ENCODE measurements at places on chromosomes 6 and 20.
A peak's percentile ranks its signal among the peaks of the same experiment; 100 is the strongest.

- no peak for DNase-seq
Observed at GRCh38 chr6:167668019-167668753, 158.5 kb upstream of the AFDN start.

DNA sequence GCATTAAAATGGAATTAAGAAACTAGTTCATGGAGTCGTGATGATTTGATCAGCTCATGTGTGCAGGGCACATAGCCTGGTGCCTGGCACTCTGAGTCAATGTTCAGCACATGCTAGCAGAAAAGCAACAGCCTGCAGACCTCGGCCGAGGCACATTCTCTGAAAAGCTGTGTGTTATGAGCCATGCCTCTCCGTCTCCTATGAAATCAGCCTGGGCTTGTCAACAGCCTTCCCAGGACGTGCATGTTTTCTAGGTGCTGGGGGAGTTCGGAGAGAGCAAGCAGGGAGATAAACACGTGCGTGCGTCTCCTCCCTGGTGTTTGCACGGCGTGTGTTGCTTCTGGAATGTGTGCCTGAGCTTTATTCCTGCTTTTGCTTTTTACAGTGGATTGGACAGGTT lies 207.8 kb upstream of the KCNG1 start:
- DNase-seq: no peak

DNA sequence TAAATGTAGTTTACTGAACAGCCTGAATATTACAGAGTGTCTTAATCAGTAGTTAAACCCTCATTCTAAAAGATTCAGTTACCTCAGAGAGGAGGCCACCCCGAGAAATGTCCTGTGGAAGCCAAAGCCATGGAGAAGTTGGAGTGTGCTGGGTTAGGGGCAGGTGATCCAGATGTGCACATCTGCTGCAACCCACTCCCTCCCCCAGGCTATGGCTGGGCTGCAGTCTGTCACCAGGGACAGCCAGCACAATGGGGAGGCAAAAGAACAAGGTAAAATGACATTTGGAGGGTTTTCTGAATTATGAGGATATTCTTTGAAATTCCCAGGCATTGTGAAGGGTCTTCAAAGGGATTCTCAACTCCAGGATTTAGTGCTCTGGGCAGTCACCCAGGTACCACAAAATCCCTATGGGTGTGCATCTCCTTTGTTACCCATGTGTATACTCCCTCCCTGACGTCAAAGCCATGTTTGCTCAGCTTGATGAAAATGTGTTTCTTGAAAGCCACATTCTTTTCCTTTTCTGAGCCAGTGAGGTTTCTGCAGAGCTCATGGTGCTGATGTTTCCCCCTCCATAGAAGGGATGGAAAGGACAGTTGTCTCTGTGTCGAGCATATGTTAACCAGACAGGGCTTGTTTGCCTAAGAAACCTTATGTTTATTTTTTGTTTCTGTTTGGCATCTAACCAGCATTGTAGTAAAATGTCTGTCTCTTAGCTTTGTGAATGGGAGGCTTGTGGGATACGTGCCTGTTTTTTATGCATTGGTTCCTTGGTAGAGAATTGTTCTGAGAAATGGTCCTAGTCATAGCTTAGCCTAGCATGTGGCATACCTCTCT lies 212.3 kb upstream of the TBX18 start:
- no peak for DNase-seq

DNA sequence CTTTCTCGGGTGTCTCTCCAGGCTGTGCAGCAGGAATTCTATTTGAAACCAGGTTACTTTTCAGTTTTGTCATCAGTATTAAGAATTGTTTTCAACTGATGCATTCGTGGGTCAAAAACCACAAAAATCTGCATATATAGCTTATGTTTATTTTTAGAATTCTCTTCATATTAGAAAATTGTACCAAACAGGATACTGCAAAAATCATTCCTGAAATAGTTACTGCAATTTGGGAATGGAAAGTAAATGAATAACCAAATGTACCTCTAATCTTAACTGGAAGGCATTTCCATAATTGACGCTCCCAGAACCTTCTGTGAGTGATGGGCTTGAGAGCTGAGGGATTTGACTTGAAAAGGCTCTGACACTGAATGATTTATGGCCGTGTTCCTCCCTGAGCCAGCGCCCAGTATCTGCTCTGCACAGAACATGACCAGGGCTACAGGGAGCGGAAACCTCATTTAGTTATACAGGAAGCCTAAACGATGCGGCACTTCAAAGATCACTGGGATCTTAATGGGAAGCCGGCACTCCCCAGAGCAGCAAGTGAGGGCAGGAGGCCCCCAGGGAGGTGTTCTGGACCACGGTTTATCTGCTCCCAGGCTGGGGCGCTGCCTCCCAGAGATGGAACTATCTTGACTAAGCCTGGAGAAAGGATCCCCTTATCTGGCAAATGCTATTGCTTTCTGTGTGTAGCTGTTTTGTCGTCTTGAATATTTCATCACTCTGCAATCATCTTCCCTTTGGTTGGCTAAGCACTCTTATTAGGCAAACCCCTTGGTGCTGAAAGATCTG lies 446.0 kb downstream of the QKI start:
- no peak for DNase-seq

DNA sequence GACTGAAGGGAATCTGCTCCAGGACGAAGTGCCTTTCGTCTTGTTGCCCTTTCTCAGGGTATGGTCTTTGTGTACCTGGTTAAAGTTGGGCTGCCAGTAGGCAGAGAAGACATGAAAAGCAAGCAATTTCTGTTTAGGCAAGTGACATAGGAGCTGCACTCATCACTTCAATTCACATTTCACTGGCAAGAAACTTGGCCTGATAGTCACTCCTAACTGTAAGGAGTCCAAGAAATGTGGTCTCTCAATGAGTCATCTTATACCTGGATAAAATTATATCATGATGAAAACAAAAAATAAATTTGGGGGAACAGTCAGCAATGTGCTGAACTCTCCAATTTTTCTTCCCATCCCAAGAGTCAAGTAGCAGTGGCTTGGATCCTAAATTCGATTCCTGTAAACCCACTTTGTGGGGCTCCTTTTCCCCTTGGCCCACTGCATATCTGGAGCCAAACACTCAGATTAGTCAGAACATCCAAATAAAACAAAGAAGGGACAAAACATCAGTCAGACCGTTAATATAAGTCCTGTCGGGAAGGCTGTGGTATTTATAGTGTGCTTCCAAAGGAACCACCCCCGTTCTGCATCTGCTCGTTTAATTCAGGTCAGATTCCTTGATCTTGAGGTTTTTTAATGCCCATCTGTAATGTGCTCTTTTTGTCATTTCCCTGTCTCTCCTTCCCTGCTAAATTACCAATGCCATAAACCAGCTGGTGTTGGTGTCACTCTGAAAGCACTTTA lies 5.0 kb upstream of the GABRR1 start:
- DNase-seq: no peak

DNA sequence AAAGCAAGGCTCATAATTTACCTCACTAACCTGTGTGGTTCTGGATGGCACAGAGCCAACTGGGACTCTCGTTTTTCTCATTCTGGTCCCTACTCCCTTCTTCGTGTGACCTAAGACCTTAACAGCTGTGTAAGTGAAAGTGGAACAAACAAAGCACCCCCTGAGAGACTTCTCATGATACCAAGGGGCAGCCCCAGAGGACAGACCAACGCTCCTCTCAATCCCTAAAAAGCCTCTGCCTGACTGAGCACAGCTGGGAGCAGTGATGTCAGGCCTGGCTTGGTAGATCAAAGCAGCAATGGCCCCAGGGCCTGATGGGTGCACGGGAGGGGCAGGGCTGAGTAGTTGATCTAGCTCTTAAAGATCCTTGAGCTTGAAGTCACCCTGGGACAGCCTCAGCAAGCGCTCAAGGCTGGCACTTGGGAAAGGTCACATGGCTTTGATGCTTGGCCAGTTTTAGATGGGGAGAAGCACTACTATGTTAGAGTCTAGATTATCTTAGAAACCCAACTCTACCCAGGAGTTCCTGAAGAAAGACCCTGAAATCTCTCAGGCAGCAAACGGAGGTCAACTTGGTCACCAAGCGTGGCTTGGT lies 16.2 kb upstream of the TGM2 start:
- no peak for DNase-seq

DNA sequence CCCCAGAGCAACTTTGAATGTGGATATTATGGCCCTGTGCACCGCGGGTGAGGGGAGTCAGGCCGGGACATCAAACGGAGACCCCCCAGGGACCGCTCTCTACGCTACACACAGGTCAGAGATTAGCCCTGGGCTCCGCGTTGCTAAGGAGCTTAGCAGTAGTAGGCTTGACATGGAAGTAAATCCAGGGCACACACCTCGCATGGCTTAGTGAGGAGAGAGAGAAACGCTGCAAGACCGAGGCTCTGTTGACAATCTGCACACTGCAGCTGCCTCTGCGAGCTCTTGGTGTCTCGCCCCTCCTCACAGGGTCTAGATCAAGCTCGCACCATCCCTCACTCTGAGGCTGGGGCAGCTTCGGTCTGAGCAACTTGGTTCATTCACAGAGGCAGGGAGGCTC lies 116.1 kb upstream of the CDH4 start:
- DNase-seq: no peak

DNA sequence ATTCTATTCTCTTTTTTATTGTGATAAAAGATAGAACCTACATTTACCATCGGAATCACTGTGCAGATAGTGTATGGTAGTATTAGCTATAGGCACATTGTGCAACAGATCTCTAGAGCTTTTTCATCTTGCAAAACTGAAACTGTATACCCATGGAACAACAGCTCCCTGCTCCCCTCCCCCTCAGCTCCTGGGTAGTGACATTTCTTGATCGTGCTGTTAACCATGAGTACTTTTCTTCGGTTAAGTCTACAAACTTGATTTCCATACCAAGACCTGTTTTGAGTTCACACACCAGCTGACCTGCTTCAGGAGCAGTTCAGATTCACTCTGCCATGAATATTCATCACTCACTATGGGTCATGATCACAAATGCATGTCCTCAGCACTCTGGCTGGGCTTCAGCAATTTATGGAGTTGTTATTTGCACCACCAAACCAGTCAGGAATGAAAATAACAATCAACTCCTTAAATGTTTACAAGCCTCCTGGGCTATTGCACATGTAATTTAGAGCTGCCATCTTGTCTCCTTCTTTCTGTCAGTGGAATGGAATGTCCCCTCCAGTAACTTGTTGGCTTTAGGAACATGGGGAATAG lies 32.8 kb downstream of the PRDM1 start:
- DNase-seq: no peak

DNA sequence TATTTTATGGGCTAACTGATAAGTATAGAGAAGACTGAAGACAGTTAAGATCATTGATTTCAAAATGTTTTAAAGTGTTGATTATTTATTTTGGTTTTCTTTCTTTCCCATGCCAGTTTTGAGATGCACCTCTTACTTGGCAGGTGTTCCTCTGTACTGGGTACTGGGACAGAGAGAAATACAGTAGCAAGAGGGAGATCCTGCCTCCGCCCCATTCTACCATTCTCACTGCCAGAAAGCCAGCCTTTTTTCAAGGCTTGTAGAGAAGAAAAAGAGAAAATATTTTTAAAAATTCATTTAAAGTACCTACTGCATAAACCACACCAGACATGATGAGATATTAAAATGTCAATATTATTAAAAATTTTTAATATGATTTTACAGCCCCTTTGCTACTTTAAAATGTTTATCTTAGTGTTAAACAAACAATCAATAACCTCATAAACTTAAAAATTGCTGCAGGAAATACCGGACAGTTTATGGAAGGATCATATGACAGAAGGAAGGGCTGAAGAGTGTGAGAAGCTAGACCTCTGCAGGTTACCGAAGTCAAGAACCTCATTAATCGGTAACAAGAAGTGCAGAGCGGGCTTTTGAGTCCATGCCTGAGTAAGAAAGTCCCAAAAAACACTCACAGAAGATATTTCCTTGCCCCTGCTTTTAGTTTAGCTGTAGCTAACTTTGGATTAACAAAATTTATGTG lies 117.8 kb upstream of the ESR1 start:
- DNase-seq: no peak

- no peak for DNase-seq
Observed at GRCh38 chr6:143224516-143224915, 163.8 kb downstream of the AIG1 start.

DNA sequence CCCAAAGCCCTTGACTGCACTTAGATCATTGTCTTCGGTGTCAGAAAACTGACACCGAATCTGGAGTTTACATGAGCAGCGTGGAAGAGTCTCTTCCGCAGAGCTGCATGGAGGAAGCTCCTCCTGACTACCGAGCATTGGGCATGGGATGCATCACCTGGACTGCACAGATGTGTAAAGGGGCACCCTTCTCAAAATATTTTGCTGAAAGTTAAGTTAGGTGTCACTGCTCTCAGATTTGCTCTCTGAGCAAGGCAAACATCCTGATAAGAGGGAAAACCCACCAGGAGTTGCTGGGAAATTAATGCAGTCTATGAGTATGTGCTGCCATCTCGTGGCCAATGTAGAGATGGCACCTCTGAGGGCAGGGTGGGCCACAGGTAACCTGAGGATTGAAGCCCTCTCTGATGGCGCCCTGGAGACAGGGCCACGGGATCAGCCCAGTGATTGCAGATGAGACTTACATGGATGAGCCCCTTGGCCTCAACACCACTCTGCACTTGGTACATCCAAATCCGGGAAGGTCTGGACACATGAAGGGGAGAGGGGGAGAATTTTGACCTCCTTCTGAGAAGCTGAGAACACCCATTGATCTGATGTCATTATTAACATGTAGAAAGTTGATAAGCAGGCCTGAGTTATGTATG lies 129.9 kb downstream of the LPA start:
- peak; percentile 35 for DNase-seq

- DNase-seq: no peak
Observed at GRCh38 chr6:99993146-99993532, 884 bp downstream of the MCHR2 start.

DNA sequence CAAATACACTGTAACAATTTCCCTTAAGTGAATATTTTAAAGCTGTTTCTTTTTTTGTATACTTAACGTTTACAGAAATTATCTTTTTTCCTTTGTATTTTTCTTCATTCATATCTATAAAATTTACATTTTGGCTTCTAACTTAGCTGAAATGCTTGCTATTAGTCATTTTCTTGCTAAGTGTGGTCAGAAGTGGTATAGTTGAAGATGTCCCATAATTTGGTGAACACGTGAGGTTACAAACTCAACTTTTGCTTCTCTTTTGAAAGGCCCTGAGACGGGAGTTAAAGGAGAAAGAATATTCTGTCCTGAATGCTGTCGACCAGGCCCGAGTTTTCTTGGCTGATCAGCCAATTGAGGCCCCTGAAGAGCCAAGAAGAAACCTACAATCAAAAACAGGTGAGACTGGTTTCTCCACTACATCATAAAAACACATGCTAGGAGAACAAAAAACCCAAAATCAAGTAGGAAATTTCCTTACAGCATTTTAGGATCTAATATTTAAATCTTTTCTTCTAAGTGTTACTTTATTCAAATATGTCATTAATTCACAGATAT lies 445.0 kb downstream of the UTRN start:
- DNase-seq: no peak

DNA sequence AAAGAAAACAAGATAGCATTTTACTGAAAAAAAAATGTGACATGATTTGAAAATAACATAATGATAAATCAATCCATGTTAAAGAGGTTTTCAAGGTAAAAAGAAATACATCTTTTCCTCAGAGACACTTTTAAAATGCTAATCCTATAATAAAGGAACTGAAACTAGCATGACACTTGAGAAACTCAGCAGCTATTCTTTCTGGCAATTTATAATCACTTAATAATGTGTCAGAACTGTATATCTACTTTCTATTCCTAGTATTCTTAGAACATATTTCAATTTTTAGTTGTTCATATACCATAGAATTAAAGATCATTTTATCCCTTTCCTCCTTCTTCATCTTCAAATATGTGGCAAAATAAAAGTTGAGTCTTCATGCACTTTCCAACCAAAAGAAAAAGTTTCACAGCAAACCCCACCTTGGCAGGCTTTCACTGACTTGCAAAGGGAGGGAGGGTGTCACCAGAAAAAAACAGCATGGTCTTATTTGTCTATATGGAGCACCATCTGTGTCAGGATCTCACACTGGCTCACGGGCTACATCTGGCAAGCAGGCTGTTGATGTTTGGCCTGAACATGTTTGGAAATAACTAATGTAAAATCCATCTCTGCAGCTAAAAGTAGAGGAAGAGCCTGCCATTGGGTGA lies 48.5 kb downstream of the FHL5 start:
- no peak for DNase-seq

All from head of caudate nucleus (tissue), 42 donors.